GM12892 (cell line): ENCODE measurements at places on chromosomes 4 and X.

GRCh38 chrX:85017721-85018120 is 14.0 kb downstream of the APOOL start:
- DNase-seq, result no peak

DNA sequence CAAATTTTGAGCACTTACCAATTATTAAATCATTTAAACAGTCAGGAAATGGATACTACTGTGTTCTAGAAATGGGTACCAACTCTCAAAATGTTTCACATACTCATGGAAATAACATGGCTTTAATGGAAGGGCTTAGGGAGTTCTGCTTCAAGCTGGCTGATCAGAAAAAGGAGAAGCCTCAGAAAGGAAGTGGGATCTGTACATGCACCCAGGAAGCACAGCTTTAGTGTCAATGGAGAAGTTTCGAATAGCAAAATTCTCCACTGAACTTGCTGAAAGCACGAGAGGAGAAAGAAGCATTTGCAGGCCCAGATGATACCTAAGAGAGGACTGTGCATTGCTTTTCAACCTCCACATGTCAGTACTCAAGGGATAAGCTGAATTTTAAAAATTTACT is 11.1 kb upstream of the HS3ST1 start:
- DNase-seq, result no peak

GRCh38 chr4:87049508-87049907 is 114.7 kb downstream of the AFF1 start:
- DNase-seq, result no peak

- DNase-seq, result no peak
These were observed 119.7 kb downstream of the SHOX start for GRCh38 chrX:750263-750662.

DNA sequence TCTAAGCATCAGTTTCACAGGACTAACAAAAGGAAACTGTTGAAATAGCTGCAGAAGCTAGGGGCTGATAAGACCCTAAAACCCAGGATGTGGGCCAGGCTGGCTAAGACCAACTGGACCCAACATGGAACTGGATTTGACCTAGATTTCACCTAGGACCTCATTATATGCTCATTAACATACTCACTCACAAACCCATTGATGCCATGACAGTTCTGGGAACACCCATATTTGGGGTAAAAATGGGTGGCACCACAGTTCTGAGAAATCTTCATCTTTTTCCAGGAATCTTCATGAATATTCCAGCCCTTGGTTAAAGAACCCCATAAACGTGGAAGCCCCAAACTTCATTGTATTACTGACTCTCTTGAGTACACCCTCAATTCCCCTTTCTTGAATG is 41.1 kb downstream of the HSD17B13 start:
- no peak for DNase-seq

GRCh38 chr4:36601864-36602495 is 320.6 kb downstream of the DTHD1 start:
- DNase-seq, result no peak

DNA sequence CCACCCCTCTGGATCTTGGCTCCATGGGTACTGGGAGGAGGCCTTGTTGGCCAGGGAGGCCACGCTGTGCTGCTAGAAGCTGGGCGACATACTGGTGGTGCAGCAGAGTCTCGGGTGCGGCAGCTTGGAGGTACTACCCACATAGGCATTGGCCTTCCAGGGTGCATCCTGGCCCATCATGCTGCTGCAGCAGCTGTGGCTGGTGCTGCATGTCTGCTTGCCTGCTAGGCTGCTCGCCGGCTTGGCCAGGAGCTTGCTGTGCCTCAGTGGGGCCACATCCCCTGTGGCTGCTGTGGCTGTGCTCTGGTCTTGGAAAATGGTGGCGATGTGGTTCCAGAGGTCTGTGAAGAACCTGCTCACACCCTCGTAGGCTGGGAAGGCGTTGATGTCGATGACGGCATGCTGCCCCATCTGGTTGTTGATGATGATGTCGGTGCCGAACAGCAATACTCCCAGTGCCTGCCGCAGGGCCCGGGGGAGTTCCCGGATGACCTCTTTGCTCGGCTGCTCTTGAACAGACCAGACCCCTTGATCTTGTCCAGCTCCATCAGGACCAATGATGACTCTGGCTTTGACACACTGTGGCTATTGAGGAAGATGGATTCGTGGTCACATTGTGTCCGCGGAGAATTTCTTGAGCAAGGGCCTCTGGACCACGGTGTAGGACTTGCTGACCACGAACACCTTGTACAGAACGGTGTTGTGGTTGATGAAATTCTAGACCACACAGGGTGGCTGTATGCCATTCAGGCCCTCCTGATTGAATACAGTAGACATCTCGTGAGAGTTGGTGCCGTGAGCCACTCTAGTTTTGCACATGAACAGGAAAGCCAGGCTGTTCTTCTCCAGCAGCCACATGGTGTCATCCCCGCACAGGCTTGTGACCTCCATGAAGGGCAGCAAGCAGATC is 11.8 kb downstream of the RBM10 start:
- no peak for DNase-seq

DNA sequence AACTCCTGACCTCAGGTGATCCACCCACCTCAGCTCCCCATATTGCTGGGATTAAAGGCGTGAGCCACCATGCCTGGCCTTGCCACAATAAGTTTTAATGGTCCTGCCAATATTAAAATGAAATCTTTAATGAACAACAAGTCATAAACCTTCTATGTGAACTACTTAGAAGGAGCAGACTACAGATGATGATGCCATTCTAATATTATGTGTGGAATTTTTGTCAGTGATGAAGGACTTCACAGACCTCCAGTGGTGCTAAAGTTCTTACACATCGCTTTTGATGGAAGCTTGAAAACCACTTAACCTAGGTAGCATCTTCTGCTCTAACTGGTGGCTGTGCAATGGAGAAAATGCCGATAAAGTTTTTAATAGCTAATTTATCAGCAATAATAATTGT is 331.4 kb downstream of the CCSER1 start:
- DNase-seq, result no peak

DNA sequence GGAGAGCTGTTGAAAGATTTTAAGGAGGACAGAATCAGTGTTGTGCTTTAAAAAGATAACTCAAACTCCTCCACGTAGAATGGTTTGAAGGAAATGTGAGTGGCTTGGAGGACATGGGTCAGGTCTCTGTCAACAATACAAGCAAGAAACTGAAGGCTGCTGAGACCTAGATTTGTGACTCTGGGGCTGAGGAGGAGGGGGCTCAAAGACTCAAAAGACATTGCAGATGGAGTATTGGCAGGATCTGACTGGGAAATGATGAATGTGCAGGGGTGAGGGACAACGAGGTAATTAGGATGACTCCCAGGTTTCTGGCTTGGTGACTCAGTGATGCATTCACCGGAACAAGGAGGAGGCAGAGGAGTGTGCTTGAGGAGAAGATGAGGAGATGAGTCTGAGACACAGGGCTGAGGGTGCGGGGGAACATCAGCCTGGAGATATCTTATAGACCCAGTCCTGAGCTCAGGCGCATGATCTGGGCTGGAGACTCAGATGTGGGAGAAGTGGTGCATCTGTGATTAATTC is 3.3 kb upstream of the RPS4X start:
- DNase-seq, result no peak

DNA sequence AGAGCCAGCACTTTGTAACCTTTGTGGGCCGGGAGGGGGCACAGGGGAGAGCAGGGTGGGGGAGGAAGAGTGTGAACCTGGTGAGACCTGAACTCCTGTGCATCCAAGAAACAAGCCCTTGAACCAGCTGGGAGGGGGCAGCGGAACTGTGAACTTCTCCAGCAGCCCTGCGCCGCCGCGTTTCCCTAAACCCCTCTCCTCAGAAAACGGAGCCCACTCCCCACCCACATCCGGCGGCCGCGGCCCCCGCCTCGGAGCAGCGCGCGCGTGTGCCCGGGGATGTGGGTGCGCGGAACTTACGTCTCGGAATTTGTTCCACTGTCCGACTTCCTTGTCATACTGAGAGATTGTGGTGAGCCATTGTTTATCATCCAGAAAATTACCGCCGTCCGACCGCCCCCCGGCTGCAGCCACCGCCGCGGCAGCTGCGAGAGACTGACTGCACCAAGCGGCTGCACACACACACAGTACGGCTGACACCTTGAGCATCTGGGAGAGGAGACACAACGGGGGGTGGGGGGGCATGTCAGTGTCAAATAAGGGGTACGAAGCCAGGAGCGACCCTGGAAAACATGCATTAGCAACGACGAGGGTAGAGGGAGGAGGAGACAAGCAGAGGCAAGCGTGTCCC is 494 bp downstream of the SPOCK3 start:
- DNase-seq, result no peak

DNA sequence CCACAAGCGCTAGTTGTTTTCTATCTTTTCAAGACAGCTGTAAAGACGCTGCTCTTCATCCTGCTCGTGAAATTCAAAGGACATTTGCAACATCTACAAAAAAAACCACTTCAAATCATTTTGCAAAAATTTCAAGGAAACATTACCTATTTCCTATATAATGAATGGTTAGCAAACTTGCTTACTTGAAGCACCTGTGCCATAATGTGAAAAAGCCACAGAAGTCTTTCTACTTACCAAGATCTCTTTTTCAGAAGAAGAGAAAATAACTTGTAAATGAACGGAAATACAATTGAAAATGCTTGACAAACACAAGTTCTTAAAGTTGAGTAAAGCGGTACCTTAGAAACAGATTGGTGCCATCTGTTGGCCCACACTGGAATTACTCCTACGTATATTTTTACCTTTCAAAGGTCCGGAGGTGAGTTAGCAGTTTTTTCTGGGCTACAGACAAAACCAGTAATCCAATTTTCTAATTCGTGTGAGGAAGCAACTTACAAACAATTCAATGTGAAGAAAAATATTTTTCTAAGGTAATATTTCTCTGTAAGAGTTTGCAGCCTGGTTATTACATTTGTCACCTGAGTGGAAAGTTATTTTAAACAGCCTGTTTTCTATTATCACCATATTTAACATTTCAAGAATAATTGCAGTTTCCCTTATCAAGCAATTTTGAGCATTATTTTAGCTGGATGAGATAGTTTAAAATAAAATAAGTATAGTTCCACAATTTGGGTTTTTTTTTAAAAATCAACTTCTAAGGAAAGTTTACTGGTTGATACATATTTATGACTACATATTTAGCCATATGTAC is at the start of gene TLR6:
TSS of gene TLR6 (minus strand) at position 294 of the 814 bp plus-strand sequence. CDS start 27,344 bp downstream, outside the sequence.
- peak; percentile 19 for DNase-seq

DNA sequence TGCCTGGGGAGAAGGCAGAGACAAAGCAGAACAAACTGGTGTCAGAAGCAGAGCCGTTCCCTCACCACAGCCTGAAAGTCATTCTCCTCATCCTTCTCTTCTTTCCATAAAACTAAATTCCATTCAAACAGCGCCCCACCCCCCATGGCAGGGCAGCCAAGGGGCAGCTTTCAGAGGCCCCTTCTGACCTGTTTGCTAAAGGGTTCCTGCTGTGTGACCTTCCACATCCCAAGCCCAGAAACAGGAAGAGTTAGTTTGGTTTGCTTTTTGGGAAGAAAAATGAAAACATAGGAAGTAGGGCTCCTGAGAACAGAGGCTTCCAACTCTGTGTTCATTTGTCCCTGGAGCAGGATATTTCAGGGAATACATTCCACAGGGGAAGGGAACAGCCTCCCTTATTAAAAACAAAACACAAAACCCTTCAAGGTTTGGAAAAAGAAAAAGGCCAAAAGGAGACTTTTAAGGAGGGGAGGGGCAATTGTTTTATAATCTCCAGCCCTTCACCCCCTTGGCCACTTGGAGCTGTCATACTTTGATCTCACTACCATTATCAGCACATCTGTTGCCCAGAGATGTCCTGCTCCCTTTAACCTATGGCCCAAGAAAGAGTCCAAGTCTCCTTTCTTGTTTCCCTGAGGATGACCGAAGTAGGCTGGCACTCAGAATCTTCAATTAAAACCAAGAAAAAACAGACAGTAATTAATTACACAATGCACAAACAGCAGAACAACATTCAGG is 25.3 kb downstream of the STARD8 start:
- DNase-seq, result no peak

DNA sequence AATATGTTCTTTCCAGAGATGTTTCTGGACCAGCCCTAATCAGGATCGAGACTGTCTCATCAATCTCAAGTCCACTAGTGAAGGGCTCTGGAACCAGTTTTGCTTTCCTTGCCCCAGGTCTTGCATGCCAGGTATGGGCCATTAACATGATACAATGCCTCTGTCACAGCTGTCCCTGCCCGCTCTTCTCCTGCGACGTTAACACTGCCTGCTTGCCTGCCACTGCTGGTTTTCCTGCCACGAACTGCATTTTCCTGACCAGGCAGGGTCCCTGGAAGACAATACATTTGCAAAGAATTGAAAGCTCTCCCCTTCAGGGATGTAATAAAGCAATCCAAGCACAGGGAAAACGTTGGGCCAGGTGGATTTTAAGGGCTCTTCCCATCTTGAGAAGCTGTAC is 200.3 kb downstream of the MID1 start:
- DNase-seq, result no peak

GRCh38 chrX:119406776-119407175 is 7.6 kb downstream of the SLC25A43 start:
- no peak for DNase-seq

DNA sequence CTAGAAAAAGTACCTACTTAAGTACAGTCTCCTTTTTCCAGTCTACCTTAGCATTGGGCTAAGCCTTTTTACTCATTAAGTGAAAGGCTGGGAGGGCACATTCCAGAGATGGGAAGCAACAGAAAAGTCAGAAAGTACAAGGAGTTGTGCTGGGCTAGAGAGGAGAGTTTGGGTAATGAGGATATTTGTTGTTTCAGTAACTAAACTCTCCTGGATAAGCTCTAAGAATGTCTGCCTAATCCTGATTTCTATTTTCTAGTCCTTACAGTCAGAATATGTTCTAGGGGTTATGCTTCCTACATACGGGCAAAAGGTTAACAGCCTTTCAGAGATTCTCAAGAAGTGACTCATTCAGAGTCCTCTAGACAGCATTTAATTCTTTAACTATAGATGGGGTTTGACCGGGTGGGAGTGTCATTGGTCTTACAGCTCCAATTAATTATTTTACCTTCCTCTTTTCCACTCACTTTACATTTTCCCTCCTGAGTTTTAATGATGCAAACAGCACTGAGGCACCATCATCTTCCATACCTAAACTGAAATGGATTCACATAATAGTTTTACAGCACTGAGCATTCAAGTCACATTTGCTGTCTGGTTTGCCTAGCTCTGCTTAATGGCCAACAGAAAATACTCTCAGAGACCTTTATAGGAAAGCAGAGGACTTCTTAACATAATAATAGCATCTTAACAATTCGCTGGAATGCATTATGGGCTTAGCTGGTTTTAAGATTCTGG is 42.9 kb downstream of the USP26 start:
- no peak for DNase-seq

DNA sequence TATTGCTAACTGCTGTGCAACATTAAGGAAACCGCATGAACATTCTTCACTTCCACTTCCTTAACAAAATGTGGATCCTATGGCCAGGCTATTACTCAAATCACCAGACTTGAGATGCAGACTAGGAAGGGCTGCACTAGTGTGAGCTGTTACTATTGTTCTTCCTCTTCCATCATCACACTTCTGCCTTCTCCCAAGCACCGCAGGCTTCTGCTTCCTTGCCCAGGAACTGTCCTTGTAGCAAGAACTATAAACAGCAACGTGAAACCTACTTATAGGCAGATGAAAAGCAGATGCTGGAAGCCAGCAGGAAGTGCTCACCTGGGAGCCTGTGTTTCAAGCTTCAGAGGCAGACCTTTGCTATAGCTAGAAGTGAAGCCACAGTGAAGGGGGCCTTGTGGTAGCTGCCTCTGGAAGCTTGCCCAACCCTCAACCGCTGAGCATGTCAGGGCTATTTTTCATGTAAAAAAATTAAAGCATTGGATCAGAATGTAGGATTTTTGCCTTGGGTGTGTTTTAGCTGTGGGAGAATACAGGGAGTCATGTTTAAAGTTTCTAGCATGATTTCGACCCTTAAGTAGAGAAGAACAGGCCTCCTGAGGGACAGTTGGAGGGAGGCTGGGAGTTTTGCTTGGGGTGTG is 43.9 kb downstream of the CLNK start:
- DNase-seq, result no peak
